SK-N-DZ (cell line): ENCODE measurements at places on chromosomes 11 and 22.

DNA sequence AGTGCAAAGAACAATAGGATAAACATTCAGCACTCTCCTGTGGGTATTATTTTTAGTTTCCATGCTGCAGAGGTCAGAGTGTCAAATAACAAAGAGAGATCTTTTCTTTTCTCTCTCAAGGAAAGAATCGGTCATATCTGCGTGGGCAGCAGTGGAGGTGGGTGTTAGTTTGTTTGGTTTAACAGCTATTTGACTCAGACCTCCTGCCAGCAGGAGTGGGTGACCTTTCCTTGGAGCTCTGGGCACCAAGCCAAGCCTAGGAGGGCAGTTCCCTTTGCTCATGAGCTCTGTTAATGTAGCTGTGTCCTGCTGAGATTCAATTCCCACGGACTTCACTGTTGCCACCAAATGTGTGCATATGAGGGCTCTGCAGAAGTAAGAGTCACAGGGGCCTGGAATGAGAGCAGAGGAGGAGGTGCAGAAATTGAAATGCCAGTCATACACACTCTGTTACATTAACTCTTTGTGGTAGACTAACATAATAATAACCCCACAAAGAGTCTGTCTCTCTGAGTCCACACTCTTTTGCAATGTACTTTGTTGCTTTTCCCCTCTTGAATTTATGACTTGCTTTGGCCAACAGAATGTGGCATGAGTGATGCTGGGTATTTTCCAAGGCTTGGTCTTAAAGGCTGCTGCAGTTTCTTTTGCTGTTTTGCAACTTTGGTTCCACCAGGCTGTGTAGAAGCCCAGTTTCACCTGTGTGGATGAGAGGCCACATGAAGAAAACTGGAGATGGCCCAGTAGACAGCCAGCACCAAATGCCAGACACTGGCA is 76.0 kb upstream of the GRK3 start:
- no peak for DNase-seq

DNA sequence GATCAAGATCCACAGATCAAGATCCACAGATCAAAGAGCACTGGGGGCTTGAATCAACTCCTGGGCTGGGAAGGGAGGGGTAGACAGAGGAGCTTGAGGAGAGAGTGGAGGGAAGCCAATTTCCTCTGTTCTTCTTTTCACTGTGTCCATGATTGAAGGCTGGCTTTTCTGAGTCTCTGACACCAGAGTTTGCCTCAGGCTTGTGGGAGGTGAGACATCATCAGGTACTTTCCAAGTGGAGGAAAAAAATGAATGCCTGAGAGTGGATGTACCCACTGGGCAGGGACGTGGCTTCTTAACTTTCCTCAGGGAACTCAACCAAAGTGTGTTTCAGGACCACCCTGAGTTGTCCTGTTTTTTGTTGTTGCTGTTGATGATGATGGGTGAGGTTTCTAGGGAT is 11.0 kb upstream of the HEPHL1 start:
- no peak for DNase-seq

- DNase-seq: no peak
These were observed 48.8 kb upstream of the FIBIN start for GRCh38 chr11:26944866-26945664.

DNA sequence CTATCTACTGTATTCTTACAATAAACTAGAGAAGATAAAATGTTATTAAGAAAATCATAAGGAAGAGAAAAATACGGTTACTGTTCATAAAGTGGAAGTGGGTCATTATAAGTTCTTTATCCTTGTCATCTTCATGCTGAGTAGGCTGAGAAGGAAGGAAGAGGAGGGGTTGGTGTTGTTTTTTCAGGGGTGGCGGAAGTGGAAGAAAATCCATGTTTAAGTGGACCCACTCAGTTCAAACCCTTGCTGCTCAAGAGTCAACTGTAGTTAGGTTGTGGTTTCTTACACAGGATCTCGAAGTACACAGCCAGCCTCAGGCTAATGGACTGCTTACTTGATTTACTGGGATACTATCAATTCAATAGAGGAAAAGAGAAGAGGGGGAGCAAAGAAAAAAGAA is 63.1 kb downstream of the PIWIL4 start:
- DNase-seq: no peak

GRCh38 chr11:17948296-17948695 is 64.6 kb downstream of the SERGEF start:
- no peak for DNase-seq

- peak; percentile 47 for DNase-seq
These were observed 4.9 kb upstream of the CNTN5 start for GRCh38 chr11:99015634-99016454.

- no peak for DNase-seq
These were observed 30.4 kb downstream of the RTN4R start for GRCh38 chr22:20237480-20238440.

- no peak for DNase-seq
These were observed 9.0 kb downstream of the FAM118A start for GRCh38 chr22:45318558-45319323.

DNA sequence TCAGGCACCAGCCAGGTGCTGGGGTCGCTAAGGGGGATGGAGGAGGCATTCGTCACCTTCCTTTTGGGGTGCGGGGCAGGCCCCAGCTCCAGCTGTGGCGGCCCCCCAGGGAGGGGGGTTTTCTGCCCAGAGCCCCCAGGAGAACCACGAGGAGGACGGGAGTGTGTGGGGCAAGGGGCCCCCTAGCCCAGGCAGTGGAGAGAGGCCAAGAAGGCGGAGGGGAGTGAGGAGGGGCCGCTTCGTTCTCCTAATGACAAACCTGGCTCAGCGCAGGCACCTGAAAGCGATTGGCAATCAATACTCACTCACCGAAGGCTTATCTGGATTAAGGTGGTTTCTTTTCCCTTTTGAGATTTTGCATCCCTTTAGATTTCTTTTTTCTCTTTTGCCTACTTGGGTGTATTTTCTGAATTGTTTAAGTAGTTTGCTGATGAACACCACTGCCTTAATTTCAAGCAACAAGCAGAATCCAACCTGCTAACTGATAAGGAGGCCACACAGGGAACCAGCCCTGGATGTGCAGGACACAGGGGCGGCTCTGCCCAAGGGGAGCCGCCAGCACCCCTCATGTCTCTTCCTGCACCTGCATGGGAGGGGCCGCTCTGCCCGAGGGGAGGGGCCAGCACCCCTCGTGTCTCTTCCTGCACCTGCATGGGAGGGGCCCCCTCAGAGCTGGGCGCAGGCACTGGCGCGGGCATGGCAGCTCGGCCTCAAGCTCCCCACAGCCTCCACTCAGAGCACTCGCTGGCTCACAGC is 122.3 kb downstream of the BRD1 start:
- DNase-seq: no peak

DNA sequence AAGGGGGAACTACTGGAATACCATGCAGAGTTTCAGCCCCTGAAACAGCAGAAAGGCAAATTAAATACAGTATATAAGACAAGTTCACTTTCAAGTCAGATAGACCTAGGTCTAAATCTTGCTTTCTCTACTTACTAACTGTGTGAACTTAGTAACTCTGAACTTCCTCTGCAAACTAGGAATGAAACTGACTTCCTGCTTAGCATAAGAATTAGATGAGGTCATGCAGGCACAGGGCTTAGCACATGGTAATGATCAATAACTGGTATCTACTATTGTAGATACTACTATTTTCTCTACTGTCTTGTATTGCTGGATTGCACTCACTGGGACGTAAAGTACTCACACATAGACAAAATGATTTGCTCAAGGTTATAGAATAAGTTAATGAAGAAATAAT is 51.5 kb upstream of the MTNR1B start:
- DNase-seq: no peak

GRCh38 chr22:21981874-21982273 is 713 bp downstream of the TOP3B start:
- no peak for DNase-seq

GRCh38 chr11:63985812-63986155 is 454 bp upstream of the OTUB1 start:
- no peak for DNase-seq

DNA sequence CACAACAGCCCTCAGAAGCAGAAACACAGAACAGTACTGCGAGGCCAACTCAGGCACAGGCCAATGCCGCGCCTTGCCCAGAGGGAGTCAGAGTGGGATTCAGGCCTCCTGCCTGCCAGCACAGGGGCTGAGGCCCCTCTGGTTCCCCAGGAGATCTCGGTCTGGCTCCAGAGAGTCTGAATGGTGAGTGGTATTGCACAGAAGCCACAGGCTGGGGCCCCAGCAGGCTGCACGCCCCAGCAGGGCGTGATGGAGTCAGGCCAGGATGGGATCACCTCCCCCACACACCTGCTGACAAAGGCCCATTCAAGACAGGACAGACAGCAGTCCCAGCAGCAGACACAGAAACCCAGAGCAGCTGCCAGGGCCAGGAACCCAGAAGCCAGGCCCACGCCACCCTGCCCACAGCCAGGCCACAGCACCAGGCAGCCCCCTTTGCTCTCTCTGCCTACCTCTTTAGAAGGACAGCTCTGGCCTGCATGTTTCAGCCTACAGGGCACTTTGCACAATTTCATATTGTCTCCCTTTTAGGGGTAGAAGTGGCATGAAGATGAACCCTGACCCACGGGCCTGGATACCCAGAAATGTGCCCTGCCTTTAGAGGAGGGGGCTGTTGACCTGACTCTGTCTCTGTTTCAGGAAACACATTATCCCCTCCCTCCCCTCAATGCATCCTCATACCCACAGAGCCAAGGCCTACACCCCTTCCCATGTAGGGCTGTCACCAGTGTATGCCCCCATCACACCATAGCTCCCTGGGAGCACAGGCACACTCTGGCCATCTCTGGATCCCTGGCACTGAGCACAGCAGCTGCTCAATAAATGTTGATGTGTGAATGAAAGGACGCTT is 6.1 kb downstream of the FXYD6 start:
- peak; percentile 16 for DNase-seq

GRCh38 chr11:102729849-102730815 is 5.4 kb upstream of the MMP8 start:
- no peak for DNase-seq

DNA sequence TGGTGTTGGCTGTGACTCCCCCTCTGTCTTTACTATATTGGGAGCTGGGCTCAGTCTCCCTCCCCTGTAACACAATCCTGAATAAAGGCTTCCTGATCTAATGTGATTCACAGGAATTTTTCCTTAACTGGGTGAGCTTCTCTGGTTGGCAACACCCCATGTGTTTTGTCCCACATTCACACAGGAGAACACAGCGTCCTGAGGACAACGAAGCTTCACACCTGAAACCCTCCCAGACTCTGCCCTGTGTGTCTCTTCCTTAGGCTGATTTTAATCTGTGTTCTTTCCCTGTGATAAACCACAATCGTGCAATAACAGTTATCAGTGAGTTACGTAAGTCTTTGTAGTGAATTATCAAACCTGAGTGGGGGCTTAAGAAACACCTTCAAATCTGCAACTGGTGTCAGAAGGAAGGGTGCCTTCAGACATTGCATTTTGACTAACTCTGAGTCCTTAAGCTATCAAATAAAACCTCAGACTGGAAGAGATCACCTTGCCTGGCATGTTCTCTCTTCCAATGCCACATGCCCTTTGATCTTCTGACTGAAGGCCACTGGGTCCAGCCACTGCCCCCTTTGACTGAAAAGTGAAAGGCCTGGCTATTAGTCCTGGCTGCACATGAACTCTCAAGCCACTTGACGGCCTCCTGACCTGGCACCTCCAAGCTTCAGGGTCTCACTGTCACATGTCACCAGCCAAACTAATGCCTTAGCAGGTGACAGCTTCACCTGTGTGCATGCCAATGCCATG is 17.3 kb downstream of the APOL3 start:
- no peak for DNase-seq

DNA sequence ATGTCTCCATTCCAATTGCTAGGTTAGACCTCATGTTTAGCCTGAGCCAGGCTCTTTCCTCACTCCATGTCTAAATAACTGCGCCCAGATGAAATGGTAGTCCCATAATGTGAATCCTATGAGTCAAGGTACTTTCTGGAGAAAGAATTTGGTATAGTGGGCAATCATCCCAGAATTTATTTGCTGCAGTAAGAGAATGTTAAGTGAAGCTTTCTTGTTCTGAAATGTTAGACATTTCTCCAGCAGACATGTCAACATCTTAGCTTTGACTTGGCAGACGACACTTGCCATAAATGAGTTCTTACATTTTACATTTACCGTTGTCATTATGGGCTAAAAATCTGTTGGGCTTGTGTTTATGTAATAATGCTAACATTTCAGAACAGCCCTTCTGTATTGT is 165.2 kb downstream of the PGR start:
- DNase-seq: no peak

GRCh38 chr11:44793350-44794090 is 66.8 kb downstream of the TSPAN18 start:
- peak; percentile 87 for DNase-seq

DNA sequence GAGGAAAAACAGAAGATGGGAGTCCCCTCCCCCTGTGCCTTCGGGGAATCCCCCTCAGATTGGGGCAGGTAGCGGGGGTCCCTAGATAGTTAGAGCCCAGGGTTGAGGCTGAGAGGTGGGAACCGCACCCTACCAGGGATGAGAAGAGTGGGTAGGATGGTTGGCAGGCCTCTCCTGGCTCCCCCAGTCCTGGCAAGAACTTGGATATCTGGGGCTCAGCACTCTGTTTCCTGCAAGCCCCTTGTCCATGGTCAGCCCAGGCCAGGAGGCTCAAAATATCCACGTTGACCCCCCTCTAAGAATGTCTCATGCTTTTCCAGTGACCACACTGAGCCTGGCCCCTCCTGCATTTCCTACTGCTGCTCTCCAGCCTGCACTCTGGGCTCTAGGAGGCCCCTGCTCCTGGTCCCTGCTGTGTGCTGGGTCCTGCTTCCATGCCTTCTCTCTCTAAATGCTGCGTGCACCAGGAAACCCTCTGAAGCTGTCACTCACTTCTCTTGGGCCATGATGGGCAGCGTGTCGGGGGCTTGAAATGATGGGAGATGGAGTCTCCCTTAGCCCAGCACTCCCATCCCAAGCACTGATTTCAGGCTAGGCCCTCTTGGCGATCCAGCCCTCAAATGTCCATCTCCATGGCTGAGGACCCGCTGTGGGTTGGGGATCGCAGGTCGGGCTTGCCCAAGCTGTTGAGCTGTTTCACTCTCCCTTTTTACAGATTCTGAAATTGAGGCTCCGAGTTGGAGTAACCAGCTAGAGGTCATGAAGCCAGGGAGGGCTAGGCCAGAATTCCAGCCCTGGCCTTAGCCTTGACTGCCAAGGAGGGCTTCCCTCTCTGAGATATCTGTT is 2.0 kb downstream of the MAP3K11 start:
- DNase-seq: no peak

- no peak for DNase-seq
These were observed 296.0 kb downstream of the CTTN start for GRCh38 chr11:70694371-70694770.
